ENCODE measurements at places on chromosomes 1 and 21. TPM values are rescaled to one million over a fixed set of nuclear protein-coding genes. Genes with fewer than 3 reads are reported as not detected.

- DNase-seq, result no peak
These were observed 19.5 kb downstream of the SUSD4 start for GRCh38 chr1:223344491-223344890.

GRCh38 chr1:53478502-53478818, 19.3 kb downstream of the DMRTB1 start:
- no peak for DNase-seq

DNA sequence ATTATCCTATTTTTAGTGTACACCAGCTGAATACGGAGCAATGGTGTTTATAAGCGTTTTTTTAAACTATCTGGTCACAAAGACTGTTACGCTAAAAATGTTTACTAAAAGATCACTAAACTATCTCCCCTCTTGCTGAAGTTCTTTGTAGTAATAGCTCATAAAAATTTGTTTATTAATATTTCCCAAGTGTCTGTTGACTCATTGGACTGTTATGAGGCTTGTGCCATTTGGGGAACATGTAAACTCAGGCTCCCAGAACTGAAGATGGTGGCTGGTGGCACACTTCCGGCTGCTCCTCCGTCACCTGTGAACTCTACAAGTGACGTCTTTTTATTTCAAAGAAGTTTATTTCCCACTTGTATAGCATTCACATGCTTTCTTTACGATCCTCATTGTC, 46.3 kb downstream of the AIDA start:
- DNase-seq, result peak; percentile 11

CBR3 gene
- 1.3 TPM for total RNA-seq

TMEM61 gene
- 0.39 TPM for total RNA-seq

HPDL gene
- not detected for total RNA-seq

DNAJB4 gene
- 33.5 TPM for total RNA-seq
